ENCODE measurements at places on chromosomes 12 and 14.

- no peak for DNase-seq
Measured at GRCh38 chr12:48001505-48002413, 2.5 kb downstream of the COL2A1 start.

DNA sequence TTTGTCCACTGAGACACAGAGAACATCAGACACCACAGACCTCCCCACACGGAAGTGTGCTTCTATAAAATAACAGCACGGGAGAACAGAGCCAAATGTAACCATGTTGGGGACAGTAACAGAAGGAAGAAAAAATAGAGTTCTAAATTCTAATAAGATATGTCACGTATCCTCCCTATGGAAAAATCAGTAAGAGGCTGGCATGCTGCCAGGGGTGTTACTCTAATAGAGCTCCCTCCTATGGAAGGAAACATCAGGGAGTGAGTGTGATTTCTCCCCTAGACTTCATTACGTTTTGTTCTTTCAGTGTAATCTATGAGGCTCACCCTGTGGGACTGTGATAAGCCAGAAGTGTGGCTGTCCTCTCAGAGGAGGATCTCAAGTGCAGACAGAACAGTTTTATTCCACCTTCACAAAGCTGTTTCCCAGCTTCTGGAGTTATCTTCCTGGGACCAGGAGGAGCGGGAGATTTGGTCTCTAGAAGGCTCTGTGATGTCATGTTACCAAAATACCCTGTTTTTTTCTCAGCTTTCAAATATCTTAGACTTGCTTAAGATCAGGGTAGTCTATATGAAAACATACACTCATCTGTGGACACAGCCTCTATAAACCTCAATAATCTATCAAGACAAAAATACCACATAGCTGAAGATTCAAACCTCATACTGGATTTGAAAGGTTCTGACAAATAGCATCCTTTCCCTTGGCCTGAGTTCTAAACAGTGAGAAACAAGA, 69.3 kb downstream of the ZFC3H1 start:
- no peak for DNase-seq

- DNase-seq: no peak
Measured at GRCh38 chr14:75440733-75441477, 13.1 kb downstream of the JDP2 start.

- no peak for DNase-seq
Measured at GRCh38 chr12:107493135-107493494, 192.5 kb upstream of the PWP1 start.

DNA sequence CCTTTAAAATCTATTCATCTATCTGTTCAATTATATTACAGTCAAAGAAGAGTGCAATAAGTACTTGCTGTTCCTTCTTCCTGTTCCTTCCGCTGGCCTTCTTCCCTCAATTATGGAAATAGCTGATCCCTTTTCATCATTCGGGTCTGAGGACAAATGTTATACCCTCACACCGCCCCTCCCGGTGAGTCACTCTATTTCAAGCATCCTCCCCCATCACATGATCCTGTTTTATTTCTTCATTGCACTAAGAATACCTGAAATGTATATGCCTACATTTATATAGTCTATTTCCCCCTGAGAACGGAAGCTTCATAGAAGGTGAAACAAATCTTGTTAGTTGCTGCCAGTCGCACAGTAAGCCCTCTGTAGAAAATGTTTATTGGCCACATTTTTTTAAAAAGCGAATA, 2.5 kb downstream of the SLC38A1 start:
- DNase-seq: peak; percentile 9

DNA sequence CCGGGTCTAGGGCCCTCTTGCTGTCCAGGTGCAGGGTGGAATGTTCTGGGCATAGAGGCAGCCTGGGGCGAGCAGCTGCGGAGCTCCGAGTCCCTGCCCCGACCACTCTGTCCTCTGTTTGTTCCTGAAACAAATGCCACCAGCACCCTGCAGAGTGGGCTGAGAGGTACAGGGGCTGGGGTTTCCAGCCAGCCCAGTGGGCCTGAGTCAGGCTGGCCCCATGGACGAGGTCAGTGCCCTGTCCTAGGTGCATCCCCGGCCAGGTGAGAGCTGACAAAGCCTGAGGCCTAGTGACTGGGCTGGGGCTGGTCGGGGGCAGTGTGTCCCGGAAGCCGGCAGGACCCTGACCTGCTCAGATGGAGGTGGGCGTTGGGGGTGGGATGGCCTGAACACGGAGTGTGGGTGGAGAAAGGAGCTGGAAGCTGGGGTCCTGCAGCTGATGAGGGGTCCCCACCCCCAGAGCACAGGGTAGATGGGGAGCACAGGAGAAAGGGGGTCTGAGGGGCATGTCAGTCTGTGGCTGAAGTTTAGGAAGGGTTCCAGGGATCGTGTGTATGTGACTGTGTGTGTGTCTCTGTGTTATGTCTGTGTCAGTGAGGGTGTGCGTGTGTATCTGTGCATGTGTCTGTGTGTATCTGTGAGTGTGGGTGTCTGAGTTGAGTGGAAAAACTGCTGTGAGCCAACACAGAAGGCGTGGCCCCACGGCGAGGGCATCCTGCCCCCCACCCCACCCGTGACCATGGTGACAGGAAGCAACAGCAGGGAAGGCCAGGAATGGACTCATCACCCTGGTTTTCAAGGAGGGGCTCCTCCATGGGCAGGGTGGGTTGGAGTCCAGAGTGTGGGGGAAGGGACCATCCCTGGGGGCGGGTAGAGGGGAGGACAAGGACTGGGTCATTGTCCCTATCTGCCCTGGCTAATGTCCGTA, 2.4 kb upstream of the CRIP1 start:
- peak; percentile 37 for DNase-seq

DNA sequence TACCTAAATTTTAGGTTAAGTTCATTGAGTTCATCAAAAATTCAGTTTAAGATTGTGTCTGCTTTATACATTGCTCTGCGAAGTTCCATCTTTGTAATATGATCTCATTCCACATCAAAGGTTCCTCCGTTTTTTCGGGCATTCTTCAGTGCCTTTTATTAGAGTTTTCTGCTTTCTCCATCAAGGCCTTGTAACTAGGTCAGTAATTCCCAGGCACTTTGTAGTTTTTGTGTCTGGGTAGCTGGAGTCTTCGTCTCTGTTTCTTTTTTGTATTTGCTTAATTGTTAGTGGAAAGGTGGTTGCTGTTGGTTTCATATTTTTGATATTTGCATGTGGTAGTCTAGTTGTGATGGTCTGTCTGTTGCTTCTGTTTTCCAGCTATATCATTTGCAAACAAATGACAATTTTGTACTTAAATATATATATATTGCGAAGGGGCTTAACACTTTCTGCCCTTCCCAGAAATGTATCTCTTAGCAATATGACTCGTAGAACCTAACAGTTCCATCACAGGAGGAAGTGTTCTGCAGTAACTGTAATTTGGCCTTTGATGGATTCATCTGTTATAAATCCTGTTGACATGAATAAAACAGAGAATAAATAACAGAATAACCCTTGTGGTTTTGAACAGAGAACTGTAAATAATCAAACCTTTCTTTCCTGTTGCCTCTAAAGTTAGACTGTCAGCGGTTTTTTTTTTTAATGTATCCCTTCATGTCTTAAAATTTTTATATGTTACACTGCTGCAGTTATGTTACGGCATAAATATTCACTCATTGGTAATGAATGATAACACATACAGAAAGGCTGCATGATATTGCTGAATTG, 88.4 kb upstream of the DYNC1H1 start:
- no peak for DNase-seq

DNA sequence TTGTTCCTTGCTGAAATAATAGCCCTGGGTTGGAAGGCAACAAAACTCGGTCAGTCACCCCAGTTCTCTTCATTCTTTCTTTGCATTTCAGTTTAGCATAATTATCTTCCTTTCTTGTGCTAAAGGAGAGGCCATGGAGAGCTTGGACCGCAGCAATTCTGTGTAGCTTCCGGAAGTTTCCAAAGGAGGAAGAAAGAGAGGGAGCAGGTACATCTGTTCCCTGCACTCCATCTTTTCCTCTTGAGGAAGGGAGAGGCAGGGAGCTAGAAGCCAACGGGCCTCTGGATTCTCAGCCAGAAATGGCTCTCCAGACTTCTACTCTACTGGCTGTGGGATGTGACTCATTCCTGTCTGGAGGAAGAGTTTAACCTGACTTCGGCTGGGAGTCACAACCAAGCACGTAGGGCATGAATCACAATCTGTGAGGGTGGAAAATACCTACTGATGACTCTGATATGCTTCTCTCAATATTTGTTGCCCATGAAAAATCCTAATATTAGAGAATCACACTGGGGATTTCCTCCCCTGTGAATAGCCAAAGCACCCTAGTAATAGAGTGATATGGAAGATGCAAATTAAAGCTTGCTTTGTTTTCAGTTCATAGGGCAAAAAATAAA, 17.0 kb downstream of the ANO6 start:
- no peak for DNase-seq

DNA sequence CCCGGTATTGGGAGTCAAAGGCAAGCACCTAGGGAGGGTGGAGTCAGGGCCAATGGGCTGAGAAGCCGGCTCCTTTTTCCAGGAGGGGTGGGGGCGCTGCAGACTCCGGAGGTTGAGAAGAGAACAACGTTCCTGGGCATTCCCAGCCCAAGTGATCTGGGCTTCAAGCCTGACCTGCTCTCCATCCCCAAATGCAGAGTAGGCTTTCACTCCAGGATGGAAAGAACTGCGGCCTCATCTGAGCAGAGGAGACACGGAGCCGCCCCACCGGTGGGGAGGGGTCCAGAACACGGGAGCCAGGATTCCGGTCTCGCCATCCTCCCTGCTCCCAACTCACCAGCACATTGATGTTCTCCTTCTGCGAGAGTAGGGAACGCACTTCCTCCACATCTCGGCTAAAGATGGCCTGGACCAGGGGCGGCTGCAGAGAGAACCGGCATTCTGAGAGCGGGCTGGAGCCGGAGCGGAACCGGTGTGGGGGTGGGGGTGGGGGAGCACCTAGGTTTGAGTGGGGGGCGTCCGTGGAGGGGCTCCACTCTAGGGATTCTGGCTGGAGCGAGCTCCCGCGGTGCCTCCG, 605 bp downstream of the ANKRD52 start:
- no peak for DNase-seq

- no peak for DNase-seq
Measured at GRCh38 chr12:42779186-42779859, 189.8 kb upstream of the PRICKLE1 start.

DNA sequence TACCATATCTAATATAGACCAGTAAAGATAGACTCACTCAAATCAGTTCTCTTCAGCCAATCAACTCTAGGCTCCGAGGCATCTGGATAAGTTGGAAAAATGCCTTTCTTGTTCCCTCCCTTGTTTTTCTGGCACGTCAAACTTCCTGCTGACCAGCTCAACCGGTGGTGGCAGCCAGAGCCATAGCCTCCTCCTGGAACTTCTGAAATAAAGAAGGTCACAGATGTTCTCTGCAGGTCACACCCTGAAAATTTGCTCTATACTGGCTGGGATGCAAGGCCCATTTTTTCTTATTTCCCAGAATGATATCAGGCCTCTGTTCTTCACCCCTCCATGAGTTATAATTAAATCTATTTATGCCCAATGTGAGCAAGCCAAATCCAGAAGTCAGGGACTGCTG, 81.9 kb downstream of the BMP4 start:
- no peak for DNase-seq

DNA sequence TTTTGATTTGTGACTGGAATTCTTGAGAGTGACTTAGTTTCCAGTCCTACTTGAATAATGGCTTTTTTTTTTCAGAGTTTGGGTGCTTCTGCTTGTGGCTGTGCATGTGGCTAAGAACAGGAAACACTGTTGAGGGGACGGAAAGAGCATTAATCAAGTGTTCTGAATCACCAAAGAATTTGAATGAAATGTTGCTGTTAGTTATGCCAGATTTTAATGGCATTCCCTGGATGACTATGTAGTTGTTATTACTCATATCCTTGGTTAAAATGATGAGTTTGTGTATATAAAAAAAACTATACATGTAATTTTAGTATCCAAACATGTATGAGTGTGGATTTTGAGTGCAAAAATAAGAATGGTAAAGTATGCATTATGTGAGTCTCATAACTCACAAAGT, 347.9 kb downstream of the BCAT1 start:
- no peak for DNase-seq

DNA sequence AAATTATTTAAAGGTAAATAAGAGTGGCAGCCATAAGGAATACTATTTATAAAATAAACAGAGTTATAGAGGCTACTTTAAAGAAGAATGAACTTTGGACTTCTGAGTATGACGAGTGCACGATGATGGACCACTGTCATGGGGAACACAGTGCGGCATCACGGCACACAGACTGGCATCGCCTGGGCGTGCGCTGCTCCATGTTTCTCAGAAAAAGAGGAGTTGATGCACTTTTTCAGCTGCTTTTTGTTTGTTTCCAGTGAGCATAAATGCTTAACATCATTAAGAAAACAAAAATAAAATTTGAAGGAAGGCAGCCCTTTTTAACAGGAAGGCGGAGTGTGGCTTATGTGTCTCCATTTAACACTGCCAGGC, 23.3 kb upstream of the EAPP start:
- DNase-seq: no peak

- DNase-seq: no peak
Measured at GRCh38 chr14:36293824-36294223, 26.6 kb downstream of the MBIP start.

DNA sequence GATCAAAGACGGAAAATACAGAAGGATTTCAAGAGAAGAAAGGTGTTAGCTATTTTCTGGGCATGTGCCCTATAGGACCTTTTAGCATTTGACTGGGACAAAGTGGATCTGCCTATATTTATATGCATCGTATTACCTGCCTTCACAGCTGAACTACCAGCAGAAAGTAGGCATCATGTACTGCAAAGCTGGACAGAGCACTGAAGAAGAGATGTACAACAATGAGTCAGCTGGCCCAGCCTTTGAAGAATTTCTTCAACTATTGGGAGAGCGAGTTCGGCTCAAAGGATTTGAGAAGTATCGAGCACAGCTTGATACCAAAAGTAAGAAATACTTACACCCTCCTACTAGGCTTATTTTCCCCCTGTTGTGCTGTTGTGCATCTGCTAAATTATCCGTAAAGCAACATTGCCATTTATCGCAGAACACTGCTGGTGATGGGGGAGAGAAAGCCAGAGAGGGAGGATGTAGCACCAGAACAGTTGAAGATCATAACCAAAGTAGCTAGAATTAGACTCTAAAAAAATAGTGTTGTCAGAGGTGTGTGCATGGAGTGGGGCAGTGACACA, 282.0 kb upstream of the RGS6 start:
- no peak for DNase-seq

DNA sequence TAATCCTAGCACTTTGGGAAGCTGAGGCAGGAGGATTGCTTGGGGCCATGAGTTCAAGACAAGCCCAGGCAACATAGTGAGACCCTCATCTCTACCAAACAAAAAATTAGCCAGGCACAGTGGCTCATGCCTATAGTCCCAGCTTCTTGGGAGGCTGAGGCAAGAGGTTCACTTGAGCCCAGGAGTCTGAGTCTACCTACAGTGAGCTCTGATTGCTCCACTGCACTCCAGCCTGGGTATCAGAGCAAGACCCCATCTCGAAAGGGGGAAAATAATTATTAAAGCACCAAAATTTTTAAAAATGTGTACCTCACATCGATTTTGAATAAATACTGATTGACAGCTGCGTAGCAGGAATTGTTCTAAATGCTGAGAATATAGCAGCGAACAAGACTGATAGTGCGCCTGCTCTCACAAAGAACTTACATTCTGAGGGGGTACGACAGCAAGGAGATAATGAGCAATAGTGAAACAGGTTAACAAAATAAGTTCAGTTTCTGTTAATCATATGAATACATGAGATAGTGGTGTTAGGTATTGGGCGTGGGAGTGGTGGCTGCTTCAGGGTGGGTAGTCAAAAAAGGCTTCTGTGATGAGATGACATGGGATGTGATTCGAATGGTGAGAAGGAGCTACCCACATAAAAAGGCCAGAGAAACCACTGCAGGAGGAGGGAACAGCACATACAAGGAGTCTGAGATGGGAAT, 19.6 kb downstream of the HCFC2 start:
- DNase-seq: no peak

- no peak for DNase-seq
Measured at GRCh38 chr12:27814851-27815591, 35.0 kb upstream of the MANSC4 start.

All from stimulated activated CD4-positive, alpha-beta T cell treated with anti-CD3 and anti-CD28 coated beads, TNF-alpha, amount 100 ng/mL, for 1 hour (primary cell).